ENCODE measurements at places on chromosomes 1 and 21.

GRCh38 chr1:92051948-92052347 is 22.2 kb downstream of the EPHX4 start:
- no peaks in the 10 kb centered on the region for H3K4me1 ChIP-seq
- H3K27me3 ChIP-seq = no peaks in the 10 kb centered on the region
- H3K4me3 ChIP-seq = no peak overlapping the region
- H3K36me3 ChIP-seq = peaks cover 3% of the 10 kb centered on the region

GRCh38 chr1:225813214-225813964 is 3.5 kb downstream of the EPHX1 start:
- H3K4me1 ChIP-seq = peaks cover 10% of the 10 kb centered on the region
- DNase-seq = no peak

GRCh38 chr1:214216779-214217178 is 64.2 kb upstream of the SMYD2 start:
- H3K4me3 ChIP-seq = no peak overlapping the region
- no peak for DNase-seq
- peaks cover 6% of the 10 kb centered on the region for H3K36me3 ChIP-seq
- peaks cover 8% of the 10 kb centered on the region for H3K4me1 ChIP-seq
- no peak overlapping the region for H3K27ac ChIP-seq

GRCh38 chr21:26425576-26425975 is 147.5 kb downstream of the CYYR1 start:
- DNase-seq = no peak
- H3K4me1 ChIP-seq = no peaks in the 10 kb centered on the region
- no peaks in the 10 kb centered on the region for H3K27me3 ChIP-seq
- H3K4me3 ChIP-seq = no peak overlapping the region
- H3K27ac ChIP-seq = no peak overlapping the region
- H3K36me3 ChIP-seq = no peaks in the 10 kb centered on the region

- H3K4me3 ChIP-seq = no peak overlapping the region
- no peak for DNase-seq
- H3K27ac ChIP-seq = no peak overlapping the region
- H3K4me1 ChIP-seq = no peaks in the 10 kb centered on the region
- H3K27me3 ChIP-seq = peaks cover 17% of the 10 kb centered on the region
Observed at GRCh38 chr1:17186216-17186909, 18.6 kb upstream of the PADI1 start.

DNA sequence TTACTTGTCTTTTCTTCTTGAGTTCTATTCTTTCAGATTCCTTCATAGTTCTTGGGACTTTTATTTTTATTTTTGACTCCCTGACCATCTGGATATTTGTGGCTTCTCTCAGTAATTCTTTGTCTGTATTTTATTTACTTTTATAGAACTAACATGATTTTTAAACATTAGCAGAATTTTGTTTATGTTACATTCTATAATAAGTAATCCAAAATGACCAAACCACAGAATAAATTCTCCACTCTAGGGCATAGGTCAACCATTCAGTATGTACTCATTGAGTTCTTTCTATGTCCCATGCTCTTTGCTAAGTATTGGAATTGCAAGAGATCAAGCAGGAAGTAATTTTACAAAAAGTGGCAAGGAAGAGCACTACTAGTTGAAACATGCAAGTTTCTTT is 969.0 kb downstream of the TTLL7 start:
- no peak for DNase-seq
- H3K27ac ChIP-seq = no peak overlapping the region
- H3K4me3 ChIP-seq = no peak overlapping the region
- no peaks in the 10 kb centered on the region for H3K4me1 ChIP-seq
- no peaks in the 10 kb centered on the region for H3K27me3 ChIP-seq
- no peaks in the 10 kb centered on the region for H3K36me3 ChIP-seq

- H3K36me3 ChIP-seq = peaks cover 1% of the 10 kb centered on the region
- no peak for DNase-seq
- peaks cover 37% of the 10 kb centered on the region for H3K27me3 ChIP-seq
- peaks cover 23% of the 10 kb centered on the region for H3K4me1 ChIP-seq
- H3K4me3 ChIP-seq = peak overlapping the region; percentile 85
- peak overlapping the region; percentile 12 for H3K27ac ChIP-seq
Observed at GRCh38 chr1:112396653-112397471, 848 bp downstream of the CTTNBP2NL start.

- no peaks in the 10 kb centered on the region for H3K4me1 ChIP-seq
- no peak overlapping the region for H3K4me3 ChIP-seq
Observed at GRCh38 chr1:200699871-200700270, 30.2 kb upstream of the DDX59 start.

GRCh38 chr1:186762653-186763052 is 66.1 kb upstream of the PLA2G4A start:
- no peak overlapping the region for H3K4me3 ChIP-seq
- H3K27me3 ChIP-seq = no peaks in the 10 kb centered on the region
- DNase-seq = no peak
- no peaks in the 10 kb centered on the region for H3K4me1 ChIP-seq
- no peak overlapping the region for H3K27ac ChIP-seq

DNA sequence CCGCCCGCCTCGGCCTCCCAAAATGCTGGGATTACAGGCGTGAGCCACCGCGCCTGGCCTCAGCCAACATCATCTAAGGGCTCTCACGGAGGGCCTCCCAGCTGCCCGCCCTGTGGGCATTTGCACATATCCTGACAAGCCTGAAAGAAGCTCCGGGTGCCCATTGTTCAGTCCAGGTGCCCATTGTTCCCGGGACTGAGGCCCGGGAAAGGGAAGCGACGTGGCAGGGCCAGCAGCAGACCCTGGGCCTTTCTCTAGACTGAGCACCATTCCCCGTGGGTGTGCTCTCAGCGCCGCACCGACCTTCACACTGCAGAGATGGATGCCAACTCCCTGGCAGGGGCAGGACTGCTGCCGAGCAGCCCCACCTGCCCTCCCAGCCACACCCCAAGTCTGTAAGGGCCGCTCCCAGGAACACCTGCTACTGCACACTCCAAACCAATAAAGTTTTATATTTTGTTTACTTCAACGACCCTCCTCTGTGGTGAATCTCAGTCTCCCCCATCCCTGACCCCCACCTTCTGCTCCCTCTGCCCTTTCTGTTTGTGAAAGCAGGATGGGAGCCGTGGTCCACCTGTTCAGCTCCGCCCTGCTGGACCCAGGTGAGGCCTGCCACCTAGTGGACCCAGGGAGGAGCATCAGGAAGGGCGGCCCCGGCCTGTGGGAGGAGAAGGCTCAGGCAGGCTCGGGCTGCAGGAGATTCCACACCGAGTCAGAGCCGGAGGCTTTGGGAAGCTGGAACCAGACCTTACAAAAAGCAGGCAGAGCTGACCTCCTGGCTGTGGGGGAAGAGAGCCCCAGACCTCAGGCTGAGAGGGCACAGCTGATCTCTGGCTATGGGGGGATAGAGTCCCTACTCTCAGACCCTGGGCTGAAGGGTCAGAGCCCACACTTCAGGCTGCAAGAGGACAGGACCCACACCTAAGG is 1.1 kb upstream of the TMEM82 start:
- H3K27me3 ChIP-seq = no peaks in the 10 kb centered on the region
- peak; percentile 44 for DNase-seq
- no peaks in the 10 kb centered on the region for H3K36me3 ChIP-seq
- peaks cover 6% of the 10 kb centered on the region for H3K4me1 ChIP-seq
- no peak overlapping the region for H3K27ac ChIP-seq

DNA sequence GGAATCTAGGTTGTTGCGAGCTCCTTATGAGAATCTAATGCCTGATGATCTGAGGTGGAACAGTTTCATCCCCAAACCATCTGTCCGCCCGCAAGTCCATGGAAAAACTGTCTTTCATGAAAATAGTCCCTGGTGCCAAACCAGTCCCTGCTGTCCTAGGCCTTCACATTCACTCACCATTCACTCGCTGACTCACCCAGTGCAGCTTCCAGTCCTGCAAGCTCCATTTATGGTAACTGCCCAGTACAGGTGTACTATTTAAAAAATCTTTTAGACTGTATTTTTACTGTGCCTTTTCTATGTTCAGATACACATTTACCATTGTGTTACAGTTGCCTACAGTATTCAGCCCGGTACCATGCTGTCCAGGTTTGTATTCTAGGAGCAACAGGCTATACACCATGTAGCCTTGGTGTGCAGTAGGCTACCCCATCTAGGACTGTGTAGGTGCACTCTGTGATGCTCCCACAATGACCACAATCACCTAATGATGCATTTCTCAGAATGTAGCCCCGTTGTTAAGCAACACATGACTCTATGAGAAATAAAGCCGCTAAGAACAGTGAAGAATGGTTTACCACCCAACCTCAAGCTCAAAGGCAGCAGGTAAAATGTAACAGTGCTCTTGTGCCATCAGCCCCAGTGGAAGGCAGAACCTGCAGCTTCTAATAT is 2.4 kb downstream of the ECHDC2 start:
- H3K36me3 ChIP-seq = peaks cover 11% of the 10 kb centered on the region
- H3K4me1 ChIP-seq = peaks cover 26% of the 10 kb centered on the region
- H3K4me3 ChIP-seq = peak overlapping the region; percentile 82

GRCh38 chr21:20306836-20307235 is 691.4 kb upstream of the NCAM2 start:
- H3K36me3 ChIP-seq = no peaks in the 10 kb centered on the region
- no peak overlapping the region for H3K27ac ChIP-seq
- no peaks in the 10 kb centered on the region for H3K27me3 ChIP-seq
- no peak overlapping the region for H3K4me3 ChIP-seq

DNA sequence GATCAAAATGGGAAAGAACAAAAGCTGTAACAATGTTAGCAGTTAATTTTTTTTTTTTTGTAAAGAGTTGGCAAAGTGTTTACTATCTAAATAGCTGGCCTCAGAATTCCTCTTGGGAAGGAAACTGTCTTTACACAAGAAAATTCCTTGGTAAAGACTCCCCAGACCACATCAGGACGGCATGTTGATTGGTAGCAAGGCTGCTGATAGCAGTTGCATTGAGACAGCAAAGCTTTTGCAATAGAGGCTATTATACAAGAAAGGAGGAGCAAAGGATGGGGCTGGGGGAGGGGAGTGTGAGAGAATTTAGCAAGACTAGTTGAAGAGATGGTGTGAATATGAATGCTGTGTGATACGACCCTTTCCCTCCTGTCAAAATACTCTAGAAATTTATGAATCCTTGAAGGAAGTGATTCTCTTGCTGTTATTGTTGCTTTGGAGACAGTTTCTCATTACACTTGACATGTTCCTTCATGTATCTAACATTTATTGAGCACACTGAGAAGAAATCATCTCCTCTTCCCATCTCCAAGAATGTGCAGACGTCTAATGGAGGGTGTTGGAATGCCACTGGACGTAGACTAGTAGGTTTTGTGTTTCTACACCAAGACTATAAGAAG is 355.6 kb downstream of the SIPA1L2 start:
- no peak overlapping the region for H3K4me3 ChIP-seq
- no peaks in the 10 kb centered on the region for H3K4me1 ChIP-seq
- H3K27ac ChIP-seq = no peak overlapping the region
- no peaks in the 10 kb centered on the region for H3K36me3 ChIP-seq
- no peak for DNase-seq
- peaks cover 39% of the 10 kb centered on the region for H3K27me3 ChIP-seq

GRCh38 chr1:206674745-206675175 is 9.9 kb upstream of the MAPKAPK2 start:
- no peak for DNase-seq
- peak overlapping the region; percentile 68 for H3K27ac ChIP-seq
- H3K4me1 ChIP-seq = no peaks in the 10 kb centered on the region
- no peaks in the 10 kb centered on the region for H3K27me3 ChIP-seq
- H3K4me3 ChIP-seq = no peak overlapping the region

GRCh38 chr1:91836331-91837040 is 49.5 kb downstream of the TGFBR3 start:
- H3K4me3 ChIP-seq = no peak overlapping the region
- no peak overlapping the region for H3K27ac ChIP-seq
- no peaks in the 10 kb centered on the region for H3K27me3 ChIP-seq
- no peak for DNase-seq
- H3K4me1 ChIP-seq = peaks cover 29% of the 10 kb centered on the region

GRCh38 chr1:24964811-24965570 is 34.9 kb upstream of the RUNX3 start:
- H3K27me3 ChIP-seq = no peaks in the 10 kb centered on the region
- peak overlapping the region; percentile 97 for H3K27ac ChIP-seq
- peaks cover 14% of the 10 kb centered on the region for H3K36me3 ChIP-seq
- peaks cover 70% of the 10 kb centered on the region for H3K4me1 ChIP-seq
- H3K4me3 ChIP-seq = peak overlapping the region; percentile 90

GRCh38 chr1:115322631-115323030 is 15.4 kb downstream of the NGF start:
- no peaks in the 10 kb centered on the region for H3K36me3 ChIP-seq
- no peak for DNase-seq
- peaks cover 41% of the 10 kb centered on the region for H3K27me3 ChIP-seq
- H3K4me1 ChIP-seq = no peaks in the 10 kb centered on the region
- no peak overlapping the region for H3K27ac ChIP-seq

DNA sequence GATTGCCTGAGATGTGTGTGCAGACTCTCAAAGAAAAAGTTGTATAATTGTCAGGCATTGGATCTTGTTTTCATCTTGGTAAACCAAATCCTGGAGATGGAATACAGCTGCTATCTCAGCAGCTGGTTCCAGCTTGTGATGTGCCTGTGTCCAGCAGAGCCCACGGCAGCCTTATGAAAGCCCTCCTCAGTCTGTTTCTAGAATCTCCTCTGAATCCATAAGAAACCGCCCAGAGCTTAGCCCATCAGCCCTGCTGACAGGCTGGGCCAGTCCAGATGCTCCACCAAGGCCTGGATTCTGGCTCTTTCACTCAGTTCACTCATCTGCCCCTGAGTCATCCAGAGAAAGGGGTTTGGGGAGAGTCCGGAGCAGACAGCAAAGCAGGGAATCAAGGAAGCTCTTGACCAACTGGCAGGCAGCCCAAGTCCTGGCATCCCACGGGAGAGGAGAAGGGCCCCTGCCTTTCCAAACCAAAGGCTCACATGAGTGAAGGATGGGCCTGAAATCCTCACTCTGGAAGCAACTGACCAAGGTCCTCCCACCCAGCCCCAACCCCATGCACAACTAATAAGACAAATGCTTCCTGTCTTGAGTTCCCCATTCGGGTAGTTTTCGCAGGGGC is 45.7 kb downstream of the NAV1 start:
- no peaks in the 10 kb centered on the region for H3K4me1 ChIP-seq
- no peak overlapping the region for H3K27ac ChIP-seq
- H3K27me3 ChIP-seq = peaks cover 31% of the 10 kb centered on the region
- no peak overlapping the region for H3K4me3 ChIP-seq
- H3K36me3 ChIP-seq = no peaks in the 10 kb centered on the region

DNA sequence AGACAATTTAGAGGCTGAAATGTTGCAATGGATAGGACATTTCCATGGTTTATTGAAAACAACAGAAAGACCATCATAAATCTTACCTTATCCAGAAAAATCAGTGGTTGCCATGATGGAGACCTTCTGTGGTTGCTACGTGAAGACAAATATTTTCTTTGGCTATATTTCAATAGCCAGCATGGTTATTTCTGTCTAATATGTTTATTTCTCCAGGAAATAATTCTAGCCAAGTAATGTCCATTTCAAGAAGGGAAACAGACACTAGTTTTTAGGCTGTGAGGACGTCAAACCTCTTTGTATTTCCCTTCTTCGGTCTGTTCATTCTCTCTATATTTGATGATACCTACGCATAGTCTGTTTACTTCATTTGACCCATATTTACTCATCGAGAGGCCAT is 49.2 kb upstream of the NFASC start:
- H3K27me3 ChIP-seq = peaks cover 21% of the 10 kb centered on the region
- no peak for DNase-seq
- H3K27ac ChIP-seq = no peak overlapping the region
- H3K4me1 ChIP-seq = no peaks in the 10 kb centered on the region
- H3K4me3 ChIP-seq = no peak overlapping the region
